ENCODE measurements at places on chromosomes 7 and 10.

DNA sequence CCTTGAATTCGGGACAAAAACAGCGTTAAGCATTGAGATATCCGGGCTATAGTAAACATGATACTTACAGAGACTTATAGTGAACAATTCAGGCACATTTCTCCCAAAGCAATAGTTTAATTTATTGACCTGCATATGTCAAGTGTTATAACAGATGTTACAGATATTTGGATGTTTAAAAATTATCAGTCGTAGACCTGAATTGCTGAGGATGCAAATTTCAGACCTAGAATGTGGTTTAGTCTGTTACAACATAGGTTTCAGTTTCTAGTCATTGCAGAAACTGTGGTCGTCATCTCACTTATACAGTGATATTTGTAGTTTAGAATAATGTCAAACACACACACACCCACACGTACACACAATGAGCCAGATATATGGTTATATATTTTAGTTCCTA lies 85.2 kb downstream of the VTI1A start:
- H3K27ac ChIP-seq = no peak overlapping the region
- no peaks in the 10 kb centered on the region for H3K4me1 ChIP-seq
- H3K36me3 ChIP-seq = no peaks in the 10 kb centered on the region
- DNase-seq = peak; percentile 16
- peak overlapping the region; percentile 76 for H3K4me3 ChIP-seq

GRCh38 chr10:84540022-84540616 lies 211.7 kb downstream of the CCSER2 start:
- DNase-seq = peak; percentile 82
- H3K36me3 ChIP-seq = no peaks in the 10 kb centered on the region

- H3K4me3 ChIP-seq = peak overlapping the region; percentile 68
- H3K4me1 ChIP-seq = peaks cover 19% of the 10 kb centered on the region
- no peaks in the 10 kb centered on the region for H3K36me3 ChIP-seq
- H3K27me3 ChIP-seq = peaks cover 8% of the 10 kb centered on the region
Observed at GRCh38 chr10:6738112-6738768, 158.2 kb upstream of the PRKCQ start.

- no peak for DNase-seq
- no peaks in the 10 kb centered on the region for H3K4me1 ChIP-seq
- no peaks in the 10 kb centered on the region for H3K27me3 ChIP-seq
- no peaks in the 10 kb centered on the region for H3K36me3 ChIP-seq
Observed at GRCh38 chr7:28292834-28293526, 112.4 kb upstream of the JAZF1 start.

DNA sequence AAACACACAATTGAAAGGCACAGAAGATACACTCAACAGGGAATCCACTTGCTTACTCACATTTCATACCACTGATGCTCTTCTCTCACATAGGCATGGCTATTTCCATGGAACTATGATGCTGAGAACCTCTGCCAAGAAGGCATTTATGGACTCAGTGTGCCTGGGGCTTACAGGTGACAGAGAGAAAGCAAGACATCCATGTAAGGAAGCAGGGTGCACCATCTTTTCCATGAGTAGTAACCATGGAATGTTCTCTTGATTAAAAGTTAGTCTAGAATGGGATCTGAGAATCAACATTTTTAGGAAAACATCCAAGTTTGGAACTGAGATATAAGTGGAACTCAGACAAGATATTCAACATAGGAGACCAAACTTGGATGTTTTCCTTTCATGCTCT lies 52.5 kb upstream of the MACC1 start:
- H3K27ac ChIP-seq = no peak overlapping the region
- H3K4me3 ChIP-seq = no peak overlapping the region
- no peaks in the 10 kb centered on the region for H3K36me3 ChIP-seq
- no peaks in the 10 kb centered on the region for H3K27me3 ChIP-seq

- H3K4me3 ChIP-seq = no peak overlapping the region
- H3K27ac ChIP-seq = peak overlapping the region; percentile 23
- H3K4me1 ChIP-seq = peaks cover 1% of the 10 kb centered on the region
- H3K27me3 ChIP-seq = no peaks in the 10 kb centered on the region
Observed at GRCh38 chr10:4270116-4270515, 485.1 kb upstream of the KLF6 start.

DNA sequence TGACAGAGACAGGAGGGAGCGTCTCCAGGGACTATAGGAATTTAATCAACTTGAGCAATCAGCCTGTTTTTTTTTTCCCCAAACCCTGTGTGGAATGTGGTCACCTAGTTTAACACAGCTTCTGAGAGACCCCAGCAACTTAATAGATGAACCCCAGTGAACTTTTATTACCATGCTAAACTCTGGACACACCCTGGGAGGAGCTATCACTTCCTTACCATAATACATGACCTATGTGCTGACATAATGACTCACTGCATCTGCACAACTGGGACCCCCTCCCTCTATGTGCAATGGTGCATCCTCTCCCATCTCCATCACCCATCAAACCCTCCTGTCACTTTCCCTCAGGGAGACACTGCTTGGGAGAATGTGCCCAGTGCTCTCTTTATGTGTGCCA lies 83.7 kb downstream of the EPC1 start:
- DNase-seq = no peak
- H3K27me3 ChIP-seq = no peaks in the 10 kb centered on the region
- peaks cover 5% of the 10 kb centered on the region for H3K4me1 ChIP-seq
- no peak overlapping the region for H3K4me3 ChIP-seq
- peaks cover 5% of the 10 kb centered on the region for H3K36me3 ChIP-seq
- peak overlapping the region; percentile 89 for H3K27ac ChIP-seq

- no peak for DNase-seq
- peaks cover 10% of the 10 kb centered on the region for H3K4me1 ChIP-seq
- H3K27me3 ChIP-seq = no peaks in the 10 kb centered on the region
- no peak overlapping the region for H3K27ac ChIP-seq
- H3K4me3 ChIP-seq = no peak overlapping the region
Observed at GRCh38 chr10:110392121-110392520, 87.4 kb upstream of the SMNDC1 start.

DNA sequence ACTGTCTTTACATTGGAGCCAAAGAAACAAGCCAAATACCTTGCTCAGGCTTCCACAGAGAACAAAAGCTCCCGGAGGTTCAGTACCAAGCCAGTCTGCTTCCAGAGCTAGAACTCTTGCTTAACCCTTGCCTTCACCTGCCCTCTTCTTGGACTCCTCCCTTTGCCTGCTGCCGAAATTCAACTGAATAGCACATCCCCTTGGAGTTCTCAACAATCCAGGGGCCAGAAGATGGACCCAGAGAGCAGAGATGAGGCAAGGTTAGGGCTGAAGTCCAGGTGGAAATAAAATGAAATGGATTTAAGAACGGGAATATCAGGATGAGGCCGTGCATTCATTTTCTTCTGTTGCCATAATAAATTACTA lies 876 bp upstream of the PIK3AP1 start:
- H3K4me3 ChIP-seq = no peak overlapping the region

DNA sequence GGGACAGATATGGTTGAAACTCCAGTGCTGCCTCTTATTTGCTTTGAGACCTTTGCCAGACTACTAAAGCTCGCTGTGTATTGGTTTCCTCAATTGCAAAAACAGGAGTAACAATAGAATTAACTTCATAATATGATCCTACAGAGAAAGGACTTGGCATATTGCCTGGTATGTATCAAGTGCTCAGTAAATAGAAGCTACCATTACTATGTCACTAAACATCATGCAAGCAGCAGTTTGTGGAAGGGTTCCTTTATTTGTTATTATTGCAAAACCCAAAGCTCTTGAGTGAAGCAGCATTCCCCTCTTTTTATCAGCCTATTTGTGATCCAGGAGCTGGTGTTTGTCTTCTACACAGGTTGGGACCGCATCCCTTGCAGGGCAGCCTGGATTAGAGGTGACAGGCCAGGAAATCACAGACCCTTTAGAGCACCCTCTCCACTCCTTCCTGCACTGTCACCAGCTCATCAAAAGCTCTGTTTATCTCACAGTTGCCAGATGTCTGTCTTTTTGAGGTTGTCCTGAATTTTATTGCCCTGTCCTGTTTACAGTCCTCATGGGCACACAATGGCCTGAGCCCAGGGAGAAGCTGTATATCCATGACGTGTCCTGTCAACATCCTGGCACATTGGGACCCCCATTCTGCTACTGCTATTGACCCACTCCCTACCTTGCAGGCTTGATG lies 121.5 kb downstream of the SNX10 start:
- H3K4me3 ChIP-seq = no peak overlapping the region
- H3K27ac ChIP-seq = no peak overlapping the region
- no peaks in the 10 kb centered on the region for H3K27me3 ChIP-seq
- no peaks in the 10 kb centered on the region for H3K36me3 ChIP-seq
